ENCODE measurements at places on chromosomes 11 and 22.

DNA sequence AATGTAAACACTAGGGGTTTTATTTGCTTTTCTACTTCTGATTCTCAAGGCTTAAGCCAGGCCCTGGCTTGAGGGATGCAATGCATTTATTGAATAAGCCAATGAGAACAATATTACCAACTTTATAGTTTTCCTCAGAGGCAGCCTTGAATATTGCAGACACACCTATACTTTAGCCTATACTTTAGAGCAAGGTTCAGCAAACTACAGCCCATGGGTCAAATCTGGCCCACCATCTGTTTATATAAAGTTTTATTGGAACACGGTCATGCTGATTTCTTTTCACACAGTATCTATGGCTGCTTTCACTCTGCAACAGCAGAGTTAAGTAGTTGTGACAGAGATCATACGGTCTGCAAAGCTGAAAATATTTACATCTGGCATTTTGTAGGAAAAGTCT lies 50.3 kb upstream of the E2F8 start:
- no peak for DNase-seq

DNA sequence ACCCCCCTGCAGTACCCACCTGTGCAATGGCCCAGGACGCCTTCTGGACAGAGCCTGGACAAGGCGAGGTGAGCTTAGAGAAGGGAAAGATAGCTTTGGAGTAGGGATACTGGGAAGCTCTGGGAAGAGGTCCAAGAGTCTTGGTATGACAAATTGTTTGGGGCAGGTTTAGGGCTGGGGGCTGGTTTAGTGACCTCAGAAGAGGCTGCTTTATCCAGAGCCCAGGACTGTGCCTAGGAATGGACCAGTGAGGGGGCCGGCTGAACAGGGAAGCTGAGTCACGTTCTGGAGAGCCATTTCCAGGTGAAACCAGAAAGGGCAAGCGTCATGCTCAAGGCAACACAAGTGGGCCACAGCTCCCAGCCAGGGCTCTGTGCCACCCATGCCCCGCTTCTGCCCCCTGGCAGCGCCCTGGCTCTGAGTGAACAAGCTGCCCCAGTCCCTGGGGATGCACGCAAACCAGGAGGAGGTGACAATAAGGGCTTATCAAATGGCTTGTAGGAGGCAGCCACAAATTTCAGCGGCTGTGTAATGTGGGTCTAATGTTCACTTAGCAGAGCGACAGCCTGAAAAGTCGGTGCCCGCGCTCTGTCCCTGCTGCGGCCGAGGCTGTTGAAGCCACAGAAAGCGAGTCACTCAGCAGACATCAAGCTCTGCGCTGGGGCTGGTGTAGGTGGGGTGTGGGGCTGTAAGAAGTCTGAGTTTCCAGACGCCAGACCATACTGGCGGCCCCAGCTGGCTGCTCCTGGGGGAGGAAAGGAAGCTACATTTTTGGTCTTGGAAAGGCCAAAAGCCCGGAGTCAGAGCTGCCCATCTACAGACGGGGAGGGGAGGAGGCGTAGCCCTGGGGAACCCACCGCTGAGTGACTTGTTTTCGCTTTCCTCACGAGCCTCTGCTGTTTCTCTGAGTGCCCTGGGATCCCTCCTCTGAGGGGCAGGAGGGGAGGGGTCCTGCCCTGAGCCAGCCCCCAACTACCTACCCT lies 18.3 kb upstream of the SYT7 start:
- DNase-seq: no peak

GRCh38 chr11:90476442-90477007 lies 253.7 kb upstream of the CHORDC1 start:
- no peak for DNase-seq

GRCh38 chr11:114110123-114110522 lies 50.6 kb downstream of the ZBTB16 start:
- DNase-seq: no peak

DNA sequence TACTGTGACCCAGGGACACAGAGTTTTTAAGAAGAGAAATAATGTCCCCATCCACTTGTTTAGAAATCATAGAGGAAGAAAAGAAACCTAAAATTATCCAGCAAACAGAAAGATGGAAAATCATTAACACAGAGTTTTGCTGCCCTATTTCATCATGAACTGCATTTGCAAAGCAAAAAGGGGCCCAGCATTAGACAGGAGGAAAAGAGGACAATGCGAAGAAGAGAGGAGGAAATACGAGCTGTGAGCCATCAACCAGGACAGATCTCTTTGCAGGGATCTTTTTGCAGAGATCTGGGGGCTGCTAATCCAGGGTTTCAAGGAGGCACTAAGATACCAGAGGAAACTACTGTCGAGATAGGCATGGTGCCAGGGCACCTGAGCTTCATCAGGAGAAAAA lies 14.4 kb upstream of the NCAM1 start:
- no peak for DNase-seq

- no peak for DNase-seq
These were observed 227.3 kb upstream of the ARHGAP42 start for GRCh38 chr11:100459811-100460210.

- DNase-seq: no peak
These were observed 14.3 kb downstream of the LRRC75B start for GRCh38 chr22:24578355-24579257.

DNA sequence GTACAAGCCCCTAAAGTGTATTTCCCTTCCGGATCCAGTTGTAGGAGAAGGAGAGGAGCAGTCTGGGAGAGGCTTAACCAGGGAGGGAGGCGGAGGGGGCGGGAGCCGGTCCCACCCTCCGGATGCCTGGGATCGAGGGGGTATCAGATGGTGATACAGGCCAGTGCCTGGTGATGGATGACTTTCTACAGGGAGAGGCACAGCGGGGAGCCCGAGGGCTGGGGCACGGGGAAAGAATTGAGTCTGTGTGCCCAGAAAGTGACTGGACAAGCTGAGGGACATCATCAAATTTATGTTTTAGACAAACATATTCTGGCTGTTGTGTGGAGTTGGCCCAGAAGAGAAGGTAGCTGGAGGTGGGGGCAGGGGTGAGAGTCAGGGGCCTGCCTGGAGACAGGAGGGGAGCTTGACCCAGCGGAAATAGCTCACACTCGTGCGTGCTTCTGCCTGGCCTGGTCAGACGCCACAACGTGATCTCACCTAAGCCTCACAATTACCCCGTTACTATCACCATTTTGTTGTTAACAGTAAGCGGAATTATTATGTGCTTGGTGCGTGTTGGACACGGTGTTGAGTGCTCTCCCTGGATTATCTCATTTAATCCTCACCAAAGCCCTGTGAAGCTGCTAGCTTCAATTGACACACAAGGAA lies 42.4 kb downstream of the AMPD3 start:
- DNase-seq: no peak

DNA sequence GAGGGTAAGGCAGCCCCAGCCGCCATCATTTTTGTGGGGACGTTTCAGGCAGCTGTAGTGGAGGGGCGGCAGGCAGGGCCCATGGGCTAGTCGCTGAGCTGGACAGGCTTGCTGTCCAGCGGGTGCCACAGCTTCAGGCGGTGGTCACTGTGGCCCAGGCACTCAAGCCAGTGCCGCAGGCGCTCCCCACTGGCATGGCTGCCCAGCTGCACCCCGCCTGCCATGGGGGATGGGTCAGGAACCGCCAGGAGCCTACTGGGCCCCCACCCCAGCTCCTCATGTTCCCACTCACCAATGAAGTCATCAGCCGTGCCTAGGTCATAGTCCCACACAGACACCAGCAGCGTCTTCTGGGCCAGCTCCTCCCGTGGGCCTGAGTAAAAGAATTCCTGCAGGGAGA lies 6.0 kb downstream of the NDUFV1 start:
- no peak for DNase-seq

- DNase-seq: no peak
These were observed at the start of gene SCUBE2 for GRCh38 chr11:9091044-9091922. TSS of gene SCUBE2 (minus strand) at chr11:9091599. CDS start at chr11:9091528, 71 bp downstream.

DNA sequence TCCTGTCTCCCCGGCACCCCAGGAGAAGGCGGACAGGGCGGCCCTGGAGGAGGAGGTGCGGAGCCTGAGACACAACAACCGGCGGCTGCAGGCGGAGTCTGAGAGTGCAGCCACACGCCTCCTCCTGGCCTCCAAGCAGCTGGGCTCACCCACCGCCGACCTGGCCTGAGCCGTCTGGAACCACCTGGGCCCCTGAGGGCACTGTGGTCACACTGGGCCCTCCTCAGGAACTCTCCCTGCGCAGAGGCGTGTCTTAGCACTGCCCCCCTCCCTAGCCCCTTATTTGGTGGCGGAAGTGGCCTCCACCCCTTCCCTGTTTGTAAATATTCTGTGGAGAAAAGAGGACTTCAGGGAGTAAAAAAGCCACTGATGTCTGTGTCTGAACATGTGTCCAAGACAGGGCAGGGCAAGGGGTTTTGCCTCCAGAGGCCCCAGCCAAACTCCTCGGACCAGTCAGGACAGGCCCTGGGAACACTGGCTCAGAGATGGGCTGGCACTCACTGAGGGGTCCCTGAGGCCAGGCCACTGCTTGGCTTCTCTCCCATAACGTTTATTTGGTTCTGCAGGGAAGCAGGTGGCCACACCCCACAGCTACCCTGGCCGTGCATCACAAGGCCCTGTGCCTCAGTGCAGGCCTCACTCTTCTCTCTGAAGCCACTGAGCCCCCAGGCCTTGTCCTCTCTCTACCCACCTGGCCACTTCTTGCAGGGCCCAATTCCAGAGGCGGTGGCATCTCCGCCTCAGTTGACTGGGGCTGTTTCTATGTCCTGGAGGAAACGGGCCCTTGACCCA lies 12.0 kb downstream of the RELA start:
- DNase-seq: no peak

- DNase-seq: no peak
These were observed 667 bp downstream of the CD81 start for GRCh38 chr11:2377511-2378443.

DNA sequence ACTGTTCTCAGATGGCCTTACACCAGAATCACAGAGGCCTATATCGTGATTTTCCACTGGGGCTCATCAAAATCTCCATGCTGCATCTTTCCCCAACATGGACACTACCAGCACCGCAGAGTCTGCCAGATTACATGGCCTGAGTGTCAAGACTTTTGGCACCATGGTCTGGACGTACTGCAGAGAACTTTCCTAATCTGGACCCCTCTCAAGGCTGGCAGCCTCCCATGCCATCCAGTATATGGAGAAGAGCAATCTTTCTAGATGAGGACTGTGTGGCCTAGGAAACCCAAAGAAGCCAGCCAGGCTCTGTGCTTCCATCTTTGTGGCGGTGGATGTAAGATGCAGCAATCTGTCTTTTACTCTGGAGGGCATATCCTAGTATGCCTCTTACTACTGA lies 139.2 kb downstream of the ADAMTS15 start:
- DNase-seq: no peak

DNA sequence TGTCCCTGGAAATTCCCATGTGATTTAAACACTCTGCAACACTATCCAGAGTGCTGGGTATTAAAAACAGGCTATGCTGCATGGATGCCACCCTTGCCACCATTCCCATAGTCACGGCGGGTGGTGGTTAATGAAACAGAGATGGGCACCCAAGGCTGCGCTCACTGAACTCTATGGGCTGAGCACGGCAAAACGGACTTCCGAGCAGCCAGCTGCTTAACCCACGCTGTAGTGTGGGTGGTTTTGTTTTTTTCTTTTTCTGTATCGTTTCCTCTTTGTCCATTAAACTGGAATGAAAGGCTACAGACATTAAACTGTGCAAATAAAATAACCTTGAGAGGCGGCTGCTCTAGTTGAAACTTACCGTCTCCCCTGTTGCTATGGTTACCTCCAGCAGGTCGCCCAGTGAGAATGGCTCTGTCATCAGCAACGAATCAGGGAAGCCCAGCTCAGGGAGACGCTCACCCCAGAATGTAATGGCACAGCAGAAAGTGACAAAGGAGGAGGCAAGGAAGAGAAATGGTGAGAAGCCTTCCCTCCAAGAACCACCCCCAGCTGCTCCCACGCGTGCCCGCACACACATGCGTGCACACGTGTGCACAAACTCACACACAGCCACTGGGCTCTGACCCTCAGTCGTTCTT lies 102.1 kb downstream of the C11orf91 start:
- no peak for DNase-seq

GRCh38 chr11:66684635-66685034 lies 6.9 kb upstream of the RBM4B start:
- DNase-seq: no peak

- no peak for DNase-seq
These were observed 47.2 kb downstream of the MN1 start for GRCh38 chr22:27754247-27754887.

- DNase-seq: no peak
These were observed 79.3 kb downstream of the SGSM3 start for GRCh38 chr22:40449676-40450035.

- DNase-seq: no peak
These were observed 283.7 kb upstream of the ANO3 start for GRCh38 chr11:26048271-26048670.

DNA sequence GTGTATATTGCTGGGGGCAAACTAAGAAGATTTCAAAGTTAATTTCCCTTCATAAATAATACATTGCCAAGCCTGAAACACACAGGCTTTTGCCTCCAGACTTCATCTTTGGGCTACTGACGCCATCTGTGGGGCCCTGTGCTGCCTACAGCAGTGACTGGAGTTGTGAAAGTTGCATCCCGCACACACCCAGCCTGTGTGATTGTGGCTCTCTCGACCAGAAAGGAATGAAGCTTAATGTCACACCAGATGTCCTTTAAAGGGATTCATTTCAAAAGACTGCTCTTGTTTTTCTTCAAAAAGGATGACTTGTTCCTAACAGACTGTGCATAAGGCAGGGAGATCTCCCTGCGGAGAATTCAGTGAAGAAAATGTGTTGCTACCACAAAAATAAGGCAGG lies 210.5 kb downstream of the FAM181B start:
- DNase-seq: no peak

- no peak for DNase-seq
These were observed 23.9 kb downstream of the SLC22A12 start for GRCh38 chr11:64614917-64615316.

DNA sequence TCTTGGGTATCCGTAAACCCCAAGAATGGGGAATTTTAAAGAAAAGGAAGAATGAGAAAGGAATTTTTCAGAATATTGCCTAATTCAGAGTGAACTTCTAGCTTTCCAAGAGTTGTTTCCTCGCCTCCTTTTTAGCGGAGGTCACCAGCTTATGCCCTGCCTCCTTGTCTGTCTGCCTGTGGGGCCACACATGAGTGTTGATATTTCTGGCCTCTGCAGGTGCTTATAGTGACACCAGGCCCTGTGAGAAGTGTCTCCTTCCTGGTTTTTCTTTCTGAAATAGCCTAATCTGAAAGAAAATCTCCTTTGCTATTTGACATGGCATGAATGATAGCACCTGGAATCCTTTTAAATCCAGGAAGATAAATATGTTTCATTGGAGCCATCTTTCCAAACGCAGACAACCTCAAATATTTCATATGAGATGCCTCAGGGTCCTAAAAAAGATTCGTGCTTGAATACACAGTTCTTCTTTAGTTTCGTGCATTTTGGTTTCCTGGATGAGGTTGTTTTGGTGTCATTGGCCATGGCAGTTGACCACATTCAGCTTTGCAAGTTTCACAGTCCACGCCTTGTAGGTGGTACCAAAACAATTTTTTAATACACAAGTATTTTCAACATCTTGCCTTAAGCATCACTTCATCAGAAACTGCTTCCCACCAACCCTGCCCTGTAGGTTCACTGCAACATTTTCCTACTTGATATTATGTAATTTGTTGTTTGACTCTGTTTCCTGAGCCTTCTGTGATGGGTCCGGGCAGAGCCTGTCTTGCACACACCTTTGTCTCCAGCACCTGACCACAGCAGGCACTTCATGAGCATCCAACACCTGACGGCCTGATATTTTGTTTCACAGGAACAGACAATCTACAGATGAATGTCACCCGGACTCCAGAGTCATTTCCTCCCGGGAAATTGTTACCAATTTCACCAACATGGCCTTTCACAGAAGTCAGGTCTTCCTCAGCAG lies 159.4 kb downstream of the C11orf91 start:
- DNase-seq: no peak

- no peak for DNase-seq
These were observed at the start of gene FIBIN for GRCh38 chr11:26993965-26994457. TSS of gene FIBIN (plus strand) at chr11:26994112. CDS start at chr11:26994527, 415 bp downstream.
